Activated CD8-positive, alpha-beta memory T cell treated with anti-CD3 and anti-CD28 coated beads for 48 hours (primary cell): ENCODE measurements at places on chromosomes 11 and 22.

DNA sequence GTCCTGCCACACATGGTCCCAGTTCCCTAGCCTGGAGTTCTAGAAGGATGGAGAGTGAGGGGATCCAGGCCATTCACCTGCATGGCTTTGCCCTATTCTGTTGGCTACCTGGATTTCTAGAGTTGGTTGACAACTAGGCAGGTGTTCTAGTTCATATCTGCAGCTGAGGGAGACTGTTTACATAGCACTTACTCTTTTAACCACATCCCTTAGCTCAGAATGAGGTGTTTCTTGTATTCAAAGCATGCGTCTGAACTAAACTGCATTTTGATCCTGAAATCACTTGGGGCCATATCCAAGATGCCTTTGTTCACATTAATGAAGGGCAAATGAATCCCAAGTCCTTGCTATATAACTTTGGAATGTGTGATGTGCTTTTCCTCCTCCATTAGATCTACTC lies 60.9 kb downstream of the SYT13 start:
- no peak for DNase-seq

GRCh38 chr11:27238811-27239210 lies 124.2 kb downstream of the CCDC34 start:
- no peak for DNase-seq

GRCh38 chr11:127226949-127227348 lies 226.4 kb upstream of the KIRREL3 start:
- DNase-seq: no peak

- DNase-seq: no peak
These were observed 121.0 kb downstream of the MPPED2 start for GRCh38 chr11:30465192-30465591.

DNA sequence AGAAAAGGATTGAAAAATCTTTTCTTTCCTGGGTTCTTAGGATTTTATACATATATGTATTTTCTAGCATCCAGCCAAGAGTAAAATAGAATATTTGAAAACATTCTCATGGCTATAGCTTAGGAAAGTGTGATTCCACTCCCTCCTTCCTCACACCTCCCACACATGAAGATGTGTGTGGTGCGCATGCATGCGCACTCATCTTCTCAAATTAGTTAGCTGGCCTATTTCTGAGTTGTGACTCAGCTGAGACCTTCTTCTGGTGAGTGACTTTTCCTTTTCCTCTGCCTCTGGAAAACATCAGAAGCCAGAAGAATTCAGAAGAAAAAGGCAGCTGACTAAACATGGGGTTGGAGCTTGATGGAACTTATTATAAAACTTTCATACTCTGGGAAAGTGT lies 149.8 kb downstream of the OR4C45 start:
- DNase-seq: no peak

GRCh38 chr11:132969892-132970291 lies 562.4 kb downstream of the OPCML start:
- DNase-seq: no peak

GRCh38 chr11:13761716-13762115 lies 93.2 kb downstream of the FAR1 start:
- DNase-seq: no peak

- no peak for DNase-seq
These were observed 11.9 kb downstream of the BAIAP2L2 start for GRCh38 chr22:38098410-38099249.

DNA sequence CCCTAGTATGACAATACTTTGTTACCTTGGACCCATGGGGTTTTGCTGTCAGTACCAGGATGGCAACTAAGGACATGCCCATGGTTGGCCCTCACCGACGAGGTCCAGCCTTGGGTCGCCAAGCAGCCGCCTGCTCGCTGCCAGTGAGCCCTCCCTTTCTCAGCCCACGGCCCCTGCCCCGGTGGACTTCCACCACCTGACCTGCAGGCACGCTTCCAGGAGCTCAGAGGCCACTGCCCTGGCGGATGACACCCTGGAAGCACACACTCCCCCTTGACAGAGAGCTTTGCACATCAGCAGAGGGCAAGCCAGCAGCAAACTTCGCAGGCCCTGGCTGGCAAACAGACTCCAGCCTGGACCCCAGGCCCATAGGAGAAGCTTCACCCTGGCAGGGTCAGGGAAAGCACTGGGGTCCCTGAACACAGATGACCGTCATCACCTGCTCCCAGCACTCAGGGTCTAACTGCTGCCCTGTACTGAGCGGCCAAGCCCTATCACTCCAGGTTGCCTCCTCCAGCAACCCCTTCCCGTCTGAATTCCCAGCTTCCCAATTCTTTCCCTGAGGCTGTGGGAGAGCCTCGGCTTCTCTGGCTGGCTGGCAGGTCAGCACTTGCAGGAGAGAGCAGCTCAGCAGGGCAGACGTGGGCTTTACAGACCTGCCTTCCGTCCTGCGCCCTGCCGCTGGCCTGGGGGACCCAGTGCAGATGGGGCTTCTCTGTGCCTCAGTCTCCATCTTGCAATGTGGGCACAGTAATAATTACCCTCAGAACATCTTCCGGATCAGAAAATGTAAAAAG lies 2.7 kb upstream of the PPARA start:
- no peak for DNase-seq

DNA sequence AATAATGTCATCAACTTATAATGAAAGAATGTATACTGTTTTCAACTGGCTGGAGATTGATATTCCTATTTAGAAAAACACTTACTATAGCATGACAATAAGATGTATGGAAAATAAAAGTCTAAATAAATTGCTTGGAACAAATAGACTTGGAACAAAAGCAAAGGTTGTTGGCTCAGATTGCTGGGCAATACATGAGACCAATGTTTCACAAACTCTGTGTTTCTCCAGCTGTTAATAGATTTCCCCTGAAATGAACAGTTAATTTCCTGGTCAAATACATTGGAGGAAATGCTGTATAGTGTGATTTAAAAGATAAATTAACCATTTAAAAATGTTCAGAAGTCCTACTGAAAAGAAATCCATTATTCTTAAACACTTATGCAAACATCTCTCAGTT lies 40.1 kb upstream of the CTSC start:
- DNase-seq: no peak

GRCh38 chr11:6315811-6316425 lies 4.4 kb downstream of the CAVIN3 start:
- no peak for DNase-seq

- no peak for DNase-seq
These were observed 9.7 kb downstream of the TUB start for GRCh38 chr11:8090756-8091155.
